ENCODE measurements at places on chromosomes 11 and 22. TPM values are rescaled to one million over a fixed set of nuclear protein-coding genes. Genes with fewer than 3 reads are reported as not detected.

Gene FBXO7
- total RNA-seq, result 76.3 TPM

Gene SCGB1C1
- not detected for total RNA-seq

Gene TPH1
- 0.99 TPM for total RNA-seq

DNA sequence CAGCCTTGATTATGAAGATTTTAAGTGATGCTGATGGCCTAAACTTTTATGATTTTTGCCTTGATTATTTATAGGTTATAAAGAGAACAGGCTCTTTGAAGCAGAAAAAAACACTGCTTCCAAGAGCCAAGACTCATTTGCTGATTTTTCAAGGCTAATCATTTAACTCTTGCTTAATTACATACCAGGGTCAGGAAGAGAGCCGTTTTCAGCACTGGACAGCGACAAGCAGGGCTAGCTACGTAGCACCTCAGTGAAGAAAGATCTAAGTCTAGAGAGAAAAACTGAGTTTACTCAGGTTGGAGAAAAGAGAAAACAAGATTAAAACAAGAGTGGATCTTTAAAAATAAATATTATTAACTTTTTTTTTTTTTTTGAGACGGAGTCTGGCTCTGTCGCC lies 615.4 kb upstream of the B3GAT1 start:
- H3K4me3 ChIP-seq, result no peak overlapping the region
- no peak for DNase-seq

DNA sequence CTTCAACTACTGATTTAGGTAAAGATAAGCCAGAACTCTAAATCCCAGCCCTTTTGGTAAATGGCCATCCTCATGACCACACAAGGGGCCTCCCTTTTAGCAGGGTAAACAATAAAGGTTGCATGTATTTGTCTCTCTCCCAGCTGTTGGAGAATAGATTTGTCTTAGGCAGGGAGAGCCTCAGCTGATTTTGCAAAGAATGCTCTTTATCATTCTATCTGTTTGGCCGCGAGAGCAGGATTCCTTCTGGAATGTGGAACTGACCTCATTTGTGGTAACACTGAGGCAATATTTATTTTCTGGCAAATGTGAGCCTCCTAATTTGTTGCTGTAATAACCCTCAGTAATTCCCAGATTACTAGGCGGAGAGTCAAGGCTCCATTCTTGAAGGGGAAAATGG lies 15.3 kb downstream of the PTS start:
- no peak overlapping the region for H3K4me3 ChIP-seq
- H3K36me3 ChIP-seq, result peaks cover 45% of the 10 kb centered on the region
- H3K27me3 ChIP-seq, result no peaks in the 10 kb centered on the region
- H3K27ac ChIP-seq, result no peak overlapping the region
- no peak for DNase-seq
- peaks cover 11% of the 10 kb centered on the region for H3K4me1 ChIP-seq

DNA sequence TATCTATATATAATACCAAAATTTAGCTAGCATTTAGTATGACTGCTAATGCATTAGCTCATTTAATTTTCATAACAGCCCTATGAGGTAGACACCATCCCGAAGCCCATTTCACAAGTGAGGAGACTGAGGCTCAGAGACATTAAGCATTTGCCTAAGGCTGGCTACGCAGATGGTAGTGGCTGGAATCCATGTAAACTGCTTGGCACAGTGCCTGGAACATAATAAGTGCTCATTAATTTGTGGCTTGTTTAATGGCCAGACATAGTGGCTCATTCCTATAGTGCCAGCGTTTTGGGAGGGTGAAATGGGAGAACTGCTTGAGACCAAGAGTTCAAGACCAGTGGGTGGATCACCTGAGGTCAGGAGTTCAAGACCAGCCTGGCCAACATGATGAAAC lies 17.8 kb upstream of the TP53I11 start:
- no peaks in the 10 kb centered on the region for H3K4me1 ChIP-seq
- no peak overlapping the region for H3K4me3 ChIP-seq
- DNase-seq, result no peak
- no peaks in the 10 kb centered on the region for H3K36me3 ChIP-seq

DNA sequence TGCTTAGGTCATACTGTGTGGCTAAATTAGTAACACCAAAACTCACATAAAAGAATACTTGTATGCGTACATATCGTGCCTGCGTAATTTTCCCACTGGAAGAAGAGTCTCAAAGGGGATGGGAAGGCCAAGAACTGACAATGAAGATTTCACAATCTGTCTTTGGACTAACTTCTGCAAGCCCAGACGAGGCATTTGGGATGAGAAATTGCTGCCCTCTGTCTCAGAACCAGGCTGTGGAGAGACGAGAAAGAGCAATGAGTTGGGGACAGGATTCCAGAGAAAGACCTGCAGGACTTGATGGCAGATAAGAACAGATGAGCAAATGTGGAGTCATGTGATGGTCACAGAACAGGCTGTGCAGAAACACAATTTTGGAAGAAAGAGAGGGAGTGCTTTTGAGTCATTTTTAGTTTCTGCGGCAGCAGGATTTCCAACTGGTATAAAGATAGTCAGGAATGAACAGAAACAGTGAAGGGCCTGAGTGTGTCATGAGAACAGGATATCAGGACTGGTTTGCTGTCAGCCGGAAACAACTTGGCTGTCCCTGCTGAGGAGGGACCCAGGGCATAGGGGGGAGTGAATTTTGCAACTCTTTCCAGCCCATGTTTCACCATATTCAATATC lies 82.7 kb upstream of the CTSC start:
- H3K4me1 ChIP-seq, result peaks cover 5% of the 10 kb centered on the region
- H3K36me3 ChIP-seq, result no peaks in the 10 kb centered on the region
- no peak for DNase-seq
- H3K27me3 ChIP-seq, result peaks cover 2% of the 10 kb centered on the region
- H3K4me3 ChIP-seq, result no peak overlapping the region

- H3K4me1 ChIP-seq, result peaks cover 5% of the 10 kb centered on the region
- H3K4me3 ChIP-seq, result no peak overlapping the region
- H3K27me3 ChIP-seq, result peaks cover 2% of the 10 kb centered on the region
- no peak for DNase-seq
- H3K36me3 ChIP-seq, result no peaks in the 10 kb centered on the region
These were observed 84.0 kb upstream of the CTSC start for GRCh38 chr11:88421530-88421929.

DNA sequence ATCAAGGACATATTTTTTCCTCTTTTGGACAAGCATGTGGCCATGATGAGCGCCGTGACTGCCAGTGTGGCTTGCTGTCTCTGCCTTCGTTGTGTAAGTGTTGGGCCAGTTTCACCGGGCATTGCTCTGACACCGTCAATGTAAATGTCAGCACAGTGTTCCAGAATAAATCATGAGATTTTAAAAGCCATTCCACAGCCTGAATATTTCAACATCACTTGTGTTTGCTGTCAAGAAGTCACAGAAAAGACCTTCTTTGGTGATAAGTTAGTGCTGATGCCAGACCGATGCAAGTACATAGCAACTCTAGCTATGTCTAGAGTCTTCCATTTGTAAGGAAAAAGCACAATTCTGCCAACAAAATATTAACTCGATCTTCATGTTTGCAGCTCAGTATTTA lies 467.8 kb downstream of the TBC1D22A start:
- H3K36me3 ChIP-seq, result no peaks in the 10 kb centered on the region
- no peak overlapping the region for H3K4me3 ChIP-seq
- H3K27ac ChIP-seq, result no peak overlapping the region
- H3K4me1 ChIP-seq, result no peaks in the 10 kb centered on the region
- H3K27me3 ChIP-seq, result peaks cover 11% of the 10 kb centered on the region
- no peak for DNase-seq

GRCh38 chr11:1228921-1229451 lies 6.1 kb downstream of the MUC5B start:
- H3K27ac ChIP-seq, result no peak overlapping the region
- DNase-seq, result peak; percentile 87
- no peaks in the 10 kb centered on the region for H3K36me3 ChIP-seq
- no peaks in the 10 kb centered on the region for H3K4me1 ChIP-seq
- peaks cover 8% of the 10 kb centered on the region for H3K27me3 ChIP-seq

- H3K4me3 ChIP-seq, result peak overlapping the region; percentile 3
- H3K36me3 ChIP-seq, result no peaks in the 10 kb centered on the region
- H3K27ac ChIP-seq, result peak overlapping the region; percentile 66
- H3K4me1 ChIP-seq, result peaks cover 20% of the 10 kb centered on the region
- H3K27me3 ChIP-seq, result no peaks in the 10 kb centered on the region
These were observed 30.0 kb upstream of the PTPRJ start for GRCh38 chr11:47950396-47950795.

DNA sequence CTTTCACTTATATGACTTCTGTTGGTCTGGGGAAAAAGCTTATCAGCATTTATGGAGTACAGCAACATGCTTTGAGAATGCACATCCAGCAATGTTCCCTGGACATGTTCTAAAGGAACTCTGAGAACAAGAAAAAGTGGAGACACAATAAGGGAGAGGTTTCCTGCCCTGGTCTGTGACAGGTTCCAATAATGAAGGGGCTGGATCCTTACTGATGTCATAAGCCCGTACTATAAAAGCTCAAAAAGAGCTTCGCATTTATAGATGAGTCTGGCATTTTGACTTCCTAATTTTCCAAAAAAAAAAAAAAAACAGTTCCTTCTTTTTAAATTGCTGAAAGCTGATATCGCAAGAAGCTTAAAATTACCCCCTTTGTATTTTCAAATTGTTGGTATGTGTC lies 129.1 kb downstream of the MPPED2 start:
- H3K27me3 ChIP-seq, result peaks cover 15% of the 10 kb centered on the region
- H3K36me3 ChIP-seq, result no peaks in the 10 kb centered on the region
- peaks cover 1% of the 10 kb centered on the region for H3K4me1 ChIP-seq
- DNase-seq, result no peak
- no peak overlapping the region for H3K4me3 ChIP-seq

- no peak overlapping the region for H3K27ac ChIP-seq
- H3K4me3 ChIP-seq, result no peak overlapping the region
- H3K4me1 ChIP-seq, result no peaks in the 10 kb centered on the region
- DNase-seq, result no peak
These were observed 7.4 kb downstream of the OTOG start for GRCh38 chr11:17554487-17554886.
